Retina (tissue), 1 donor: ENCODE measurements at places on chromosomes 1 and 21.

DNA sequence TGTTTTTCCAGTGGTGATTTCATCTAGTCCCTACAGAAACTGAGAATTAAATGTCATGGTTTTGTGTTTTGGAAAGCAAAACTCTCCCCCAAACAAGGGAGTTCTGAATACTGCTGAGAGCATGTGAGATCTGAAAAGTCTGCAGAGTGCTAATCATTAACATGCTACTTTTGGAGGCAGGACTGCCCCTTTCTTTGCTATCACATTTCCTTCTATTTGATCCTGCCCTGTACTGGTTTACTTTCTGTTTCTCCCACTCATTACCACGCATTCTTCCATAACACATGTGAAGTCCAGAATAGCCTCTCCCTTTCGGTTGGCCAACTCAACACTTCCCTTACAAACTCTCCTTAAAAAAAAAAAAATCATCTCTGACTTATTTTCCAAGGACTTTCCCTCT lies 63.6 kb downstream of the GADD45A start:
- DNase-seq, result no peak

DNA sequence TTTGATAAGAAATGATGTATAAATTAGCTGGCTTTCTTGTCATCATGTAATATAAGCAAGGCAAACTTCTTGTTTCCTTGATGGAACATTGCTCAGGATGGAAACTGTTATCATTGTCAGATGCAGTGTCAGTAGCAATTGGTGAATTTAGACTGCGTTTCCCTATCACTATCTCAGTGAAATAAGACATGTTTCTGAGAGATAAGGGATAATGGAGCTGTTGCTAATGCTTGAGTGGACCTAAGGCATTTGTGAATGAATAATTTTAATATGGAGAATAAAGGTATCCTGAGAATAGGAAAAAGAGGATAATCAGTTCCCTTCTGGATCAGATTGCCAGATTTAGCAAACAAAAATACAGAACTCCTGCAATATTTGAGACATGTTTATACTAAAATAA lies 160.9 kb downstream of the HLX start:
- DNase-seq, result no peak

- DNase-seq, result no peak
Measured at GRCh38 chr1:194252199-194252598, 1065.8 kb upstream of the B3GALT2 start.

DNA sequence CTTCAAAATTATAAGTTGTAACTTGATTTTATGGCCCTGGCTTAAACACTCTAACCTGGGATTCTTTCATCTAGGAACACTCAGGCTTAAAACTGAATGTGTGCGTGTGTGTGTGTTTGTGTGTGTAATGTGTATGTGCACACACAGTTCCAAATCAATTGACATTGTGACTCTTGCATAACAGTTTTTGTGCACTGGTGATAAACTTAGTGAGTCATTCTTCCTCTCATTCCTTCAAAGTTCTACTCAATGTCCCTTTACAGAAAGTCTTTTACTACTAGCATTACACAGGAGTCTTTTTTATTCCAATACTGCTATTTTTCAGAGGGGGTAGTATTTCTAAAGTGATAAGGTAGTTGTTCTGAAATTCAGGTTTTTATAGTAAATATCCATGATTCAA lies 943.6 kb downstream of the KCNT2 start:
- no peak for DNase-seq

GRCh38 chr1:5908461-5909375 lies 83.5 kb downstream of the NPHP4 start:
- DNase-seq, result no peak
